ENCODE measurements at places on chromosomes 1 and 21.

- ATAC-seq = no peak
Measured at GRCh38 chr1:179310291-179310690, 16.7 kb downstream of the SOAT1 start.

DNA sequence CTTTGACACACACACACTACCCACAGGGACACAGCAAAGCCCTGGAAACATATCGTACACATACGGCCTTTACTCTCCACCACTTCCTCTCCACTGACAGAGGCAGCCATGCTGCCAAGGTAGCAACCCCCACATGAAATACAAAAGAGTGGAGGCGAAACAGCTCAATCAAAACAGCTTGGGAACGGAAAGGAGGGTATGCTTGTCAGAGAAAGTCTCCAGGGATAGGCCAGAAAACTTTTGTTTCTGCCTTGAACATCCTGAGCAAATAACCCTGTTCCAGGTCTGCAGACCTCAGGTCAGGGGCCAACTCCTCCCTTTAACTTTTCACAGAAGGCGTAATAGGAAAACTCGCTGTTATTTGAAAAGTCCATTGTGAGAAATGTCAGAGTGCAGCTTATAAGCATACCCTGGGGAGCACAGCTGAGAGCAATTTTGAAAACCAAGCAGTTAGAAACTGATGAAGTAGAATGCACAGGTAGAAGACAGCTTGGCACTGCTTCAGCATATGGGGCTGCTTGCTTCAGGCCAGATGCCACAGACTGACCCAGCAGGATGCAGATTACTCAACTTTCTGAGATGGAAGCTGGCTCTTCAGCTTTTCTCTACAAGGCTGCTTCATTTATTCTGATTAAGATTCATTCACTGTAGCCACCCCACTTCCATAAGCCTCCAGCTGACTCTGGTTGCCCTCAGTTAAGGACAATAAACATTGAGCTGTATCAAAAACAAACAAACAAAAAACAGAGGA is 18.0 kb downstream of the KIAA0319L start:
- ATAC-seq = peak; percentile 42

DNA sequence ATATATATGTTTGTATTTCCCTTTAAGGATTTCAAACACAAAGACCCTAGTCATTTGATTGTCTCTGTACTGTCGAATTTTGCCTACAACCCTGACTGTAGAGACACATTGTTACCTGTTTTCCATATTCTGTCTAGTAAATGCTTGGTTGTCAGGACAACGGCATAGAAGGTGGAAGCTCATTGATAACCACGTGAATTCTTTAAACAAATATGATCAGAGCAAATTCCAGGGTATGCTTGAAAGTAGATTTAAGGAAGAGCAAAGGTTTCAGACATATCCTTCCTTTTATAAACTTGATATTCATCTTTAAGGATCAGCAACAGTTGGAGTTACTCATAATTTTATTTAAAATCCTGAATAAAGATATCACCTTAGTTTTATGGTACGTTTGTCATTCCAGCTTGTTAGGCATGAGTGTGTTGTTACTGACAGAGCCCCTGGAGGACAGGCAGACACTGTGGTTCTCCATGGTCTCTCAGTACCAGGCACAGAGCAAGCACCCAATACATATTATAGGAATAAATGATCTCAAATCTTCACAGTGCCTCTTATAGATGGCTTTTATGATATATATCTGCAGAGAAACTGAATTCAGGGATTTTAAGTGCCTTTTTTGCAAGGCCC is 203.2 kb downstream of the FGGY start:
- ATAC-seq = no peak

- ATAC-seq = peak; percentile 81
Measured at GRCh38 chr1:154405747-154406571, 816 bp downstream of the IL6R start.

DNA sequence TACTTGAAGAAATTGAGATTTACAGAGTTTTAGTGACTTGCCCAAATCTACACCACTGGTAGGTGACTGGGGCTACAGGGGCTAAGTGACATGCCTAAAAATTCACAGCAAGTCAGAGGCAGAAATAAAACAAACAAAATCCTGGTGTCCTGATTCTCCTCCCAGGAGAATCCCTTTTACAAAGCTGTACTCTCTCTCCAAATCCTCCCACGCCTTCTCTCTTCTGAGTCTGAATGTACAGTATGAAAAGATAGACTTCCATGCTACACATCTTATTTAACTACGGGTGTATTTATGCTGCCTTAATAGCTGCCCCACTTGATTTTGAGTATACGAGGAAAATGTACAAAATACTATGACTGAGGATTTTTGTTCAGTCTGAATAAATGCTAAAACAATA is 65.4 kb downstream of the SGIP1 start:
- no peak for ATAC-seq

DNA sequence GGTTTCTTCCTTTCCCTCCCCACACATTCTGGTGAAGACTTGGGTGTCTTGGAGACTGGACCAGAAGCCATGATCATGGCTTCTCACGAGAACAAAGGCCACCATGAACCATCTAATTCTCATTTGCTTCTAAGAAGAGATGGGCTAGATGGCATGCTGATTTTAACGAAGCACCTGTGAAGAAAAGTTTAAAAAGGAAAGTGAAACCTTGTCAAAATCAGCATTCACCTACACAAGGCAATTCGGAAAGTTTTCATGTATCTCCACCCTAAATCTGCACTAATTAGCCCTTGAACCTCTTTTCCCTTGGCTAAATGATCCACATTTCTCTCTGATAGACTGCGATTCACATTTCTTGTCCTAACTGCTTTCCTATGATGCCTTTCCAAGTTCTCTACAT is 114.3 kb upstream of the RAVER2 start:
- ATAC-seq = no peak

DNA sequence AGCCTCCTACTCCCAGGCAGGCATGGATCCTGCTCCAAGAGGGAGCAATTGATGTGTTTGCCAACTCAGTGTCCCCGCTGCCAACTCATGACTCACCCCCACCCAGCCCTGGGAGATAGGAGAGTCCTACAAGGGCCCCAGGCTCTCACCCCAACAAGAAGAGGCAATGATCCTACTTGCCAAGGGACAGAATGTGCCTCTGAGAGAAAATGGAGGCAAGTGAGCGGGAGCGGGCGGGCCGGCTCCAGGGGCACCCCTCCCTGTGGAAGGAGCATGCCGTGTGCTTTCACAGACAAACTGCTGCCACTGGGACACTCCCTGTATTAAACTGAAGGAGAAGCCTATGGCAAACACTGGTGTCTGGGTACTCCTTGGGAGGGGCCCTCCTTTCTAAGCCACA is 16.7 kb downstream of the PKP1 start:
- peak; percentile 31 for ATAC-seq

GRCh38 chr1:41371630-41372599 is 10.7 kb downstream of the FOXO6 start:
- ATAC-seq = peak; percentile 83

Data from motor neuron (in vitro differentiated cells).